SK-N-DZ (cell line): ENCODE measurements at places on chromosomes 7 and 10.

DNA sequence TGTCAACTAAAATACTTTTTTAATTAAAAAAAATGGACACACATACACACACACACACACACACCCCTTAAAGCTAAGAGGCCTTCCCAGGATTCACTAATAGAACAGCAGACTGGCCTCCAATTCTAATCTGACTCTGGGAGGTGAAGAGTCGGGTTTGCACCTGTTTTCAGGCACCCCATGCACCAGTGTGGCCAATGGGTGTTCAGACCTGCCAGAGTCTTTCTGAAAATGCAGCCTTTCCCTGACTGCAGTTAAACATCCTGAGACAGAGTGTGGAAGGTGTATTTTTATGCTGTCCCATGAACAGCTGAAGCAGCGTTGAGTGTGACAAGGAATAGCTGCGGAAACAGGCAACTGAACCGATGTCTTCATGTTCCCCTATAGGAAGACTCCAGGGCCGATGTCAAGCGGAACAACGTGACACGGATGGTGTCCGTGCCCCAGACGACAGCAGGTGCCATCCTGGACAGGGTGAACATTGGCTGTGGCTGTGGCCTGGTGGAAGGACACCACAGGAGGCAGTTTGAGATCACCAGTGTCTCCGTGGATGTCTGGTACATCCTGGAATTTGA lies 74.6 kb upstream of the LYZL2 start:
- no peak for DNase-seq

DNA sequence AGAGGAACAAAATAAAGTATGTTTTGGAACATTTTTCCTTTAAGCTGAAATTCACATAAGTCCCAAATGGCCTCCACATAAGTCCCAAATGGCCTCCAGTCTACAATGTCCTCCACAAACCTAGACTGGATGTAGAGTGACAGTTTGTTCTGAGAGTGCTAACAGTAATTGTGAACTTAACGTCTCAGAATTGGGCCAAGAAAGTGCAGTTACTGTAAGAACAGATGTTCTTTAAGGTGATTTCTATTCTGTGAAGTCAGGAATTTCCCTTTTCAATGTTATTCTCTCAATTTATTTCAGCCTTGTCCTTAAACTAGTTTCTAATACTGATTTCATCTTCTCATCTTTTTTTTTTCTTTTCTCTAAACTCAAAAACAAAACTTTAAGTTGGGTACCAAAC lies 188.7 kb upstream of the SEMA3E start:
- DNase-seq, result no peak

DNA sequence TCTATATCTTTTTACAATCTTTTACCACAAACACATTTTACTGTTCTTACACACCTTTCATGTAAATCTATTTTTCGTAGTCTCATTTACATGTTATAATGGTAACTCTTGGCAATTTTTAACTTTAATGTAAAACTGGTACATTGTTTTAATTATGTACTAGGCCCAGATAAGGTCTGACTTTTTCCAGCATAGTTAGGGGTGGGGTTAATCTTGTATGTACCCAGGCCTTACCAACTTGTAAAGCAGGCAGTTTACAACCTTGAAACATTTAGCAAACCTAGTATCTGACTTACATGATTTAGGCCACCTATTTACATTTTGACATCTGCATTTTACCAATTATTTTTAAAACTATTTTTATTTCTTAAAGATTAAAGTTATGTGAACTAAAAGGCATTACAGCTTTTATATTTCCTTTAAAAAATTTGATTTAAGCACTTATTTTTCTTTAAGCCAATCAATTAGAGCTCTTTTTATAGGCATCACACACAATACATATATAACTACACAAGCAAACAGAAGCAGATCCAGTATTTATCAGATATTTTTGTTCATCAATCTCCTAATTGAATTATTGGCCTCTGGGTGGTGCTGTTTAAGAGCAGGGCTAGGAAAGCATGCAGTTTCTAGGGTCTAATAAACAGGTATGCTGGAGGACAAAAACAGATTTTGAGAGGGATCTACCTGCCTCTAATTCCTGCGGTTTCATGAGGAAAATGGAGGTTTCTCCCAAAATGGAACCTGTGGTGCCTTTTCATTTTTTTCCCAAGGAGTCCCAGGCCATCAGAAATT lies 19.7 kb upstream of the CROT start:
- DNase-seq, result no peak

DNA sequence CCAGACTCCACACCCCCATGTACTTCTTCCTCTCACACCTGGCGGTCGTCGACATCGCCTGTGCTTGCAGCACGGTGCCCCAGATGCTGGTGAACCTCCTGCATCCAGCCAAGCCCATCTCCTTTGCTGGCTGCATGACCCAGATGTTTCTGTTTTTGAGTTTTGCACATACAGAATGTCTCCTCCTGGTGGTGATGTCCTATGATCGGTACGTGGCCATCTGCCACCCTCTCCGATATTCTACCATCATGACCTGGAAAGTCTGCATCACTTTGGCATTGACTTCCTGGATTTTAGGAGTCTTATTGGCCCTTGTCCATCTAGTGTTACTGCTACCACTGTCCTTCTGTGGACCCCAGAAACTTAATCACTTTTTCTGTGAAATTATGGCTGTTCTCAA lies 4.8 kb downstream of the OR2A25 start:
- DNase-seq, result no peak

GRCh38 chr7:66152371-66153191 lies 37.9 kb downstream of the CRCP start:
- DNase-seq, result peak; percentile 89
